ENCODE measurements at places on chromosomes 3 and 15.

GRCh38 chr15:61712129-61712759, 348.0 kb downstream of the VPS13C start:
- no peak for DNase-seq

DNA sequence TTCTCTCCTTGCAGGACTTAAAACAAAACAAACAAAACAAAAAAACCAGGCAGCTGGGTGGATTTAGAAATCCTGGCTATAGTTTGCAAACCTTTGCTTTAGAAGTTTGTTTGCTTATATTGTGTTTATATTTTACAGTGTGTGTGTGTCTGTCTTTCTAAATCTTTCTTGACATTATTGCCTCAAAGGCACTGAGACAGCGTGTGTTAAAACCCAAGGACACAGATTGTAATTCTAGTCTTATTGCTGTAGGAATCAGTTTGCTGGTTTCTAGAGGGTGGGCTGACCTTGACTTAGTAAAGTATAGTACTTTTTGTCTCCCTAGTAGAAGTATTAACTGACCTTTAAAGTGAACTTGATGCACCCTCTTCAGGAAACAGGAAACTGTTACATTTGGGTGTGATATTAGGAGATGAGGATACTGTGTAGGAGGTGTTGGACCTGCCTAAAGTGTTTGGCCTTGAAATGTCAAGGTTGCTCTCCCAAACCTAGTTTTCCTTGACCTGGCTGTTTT, 71.0 kb downstream of the TCF12 start:
- DNase-seq, result no peak

DNA sequence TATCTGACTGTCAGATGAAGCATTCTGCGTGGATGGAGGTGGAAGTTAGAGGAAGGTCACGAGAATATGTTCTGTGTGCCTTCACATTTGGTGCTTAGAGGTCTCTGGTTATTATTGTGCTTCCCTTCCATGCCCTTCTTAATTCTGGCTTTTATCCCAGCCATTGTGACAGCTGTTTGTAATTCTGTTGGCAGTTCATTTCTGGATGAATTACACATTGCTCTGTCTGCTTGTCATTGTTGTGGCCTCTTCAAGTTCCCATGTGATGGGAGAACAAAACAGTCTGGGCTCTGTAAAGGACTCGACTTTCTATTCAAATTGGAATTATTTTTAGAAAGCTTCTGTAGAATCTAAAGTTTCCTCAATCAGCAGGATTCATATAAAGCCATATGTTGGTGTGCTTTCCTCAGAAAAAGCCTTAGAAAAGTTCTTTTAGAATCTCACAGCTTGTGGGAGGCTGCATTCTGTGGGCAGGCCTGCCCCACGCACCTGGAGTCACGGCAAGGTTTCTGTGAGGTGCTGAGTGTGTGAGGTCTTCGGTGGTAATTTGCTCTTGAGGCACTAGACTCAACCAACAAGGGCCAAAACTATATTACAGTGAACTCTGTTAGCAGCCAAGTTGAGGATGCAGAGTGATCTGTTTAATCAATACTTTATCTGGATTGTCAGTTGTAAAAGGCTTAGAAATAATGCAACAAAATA, 397.4 kb upstream of the AZI2 start:
- no peak for DNase-seq

GRCh38 chr15:40436892-40437751, 3.6 kb upstream of the BAHD1 start:
- no peak for DNase-seq

All from DMS153 (cell line).